ENCODE measurements at places on chromosomes 7 and 10.
A peak's percentile ranks its signal among the peaks of the same experiment; 100 is the strongest.

DNA sequence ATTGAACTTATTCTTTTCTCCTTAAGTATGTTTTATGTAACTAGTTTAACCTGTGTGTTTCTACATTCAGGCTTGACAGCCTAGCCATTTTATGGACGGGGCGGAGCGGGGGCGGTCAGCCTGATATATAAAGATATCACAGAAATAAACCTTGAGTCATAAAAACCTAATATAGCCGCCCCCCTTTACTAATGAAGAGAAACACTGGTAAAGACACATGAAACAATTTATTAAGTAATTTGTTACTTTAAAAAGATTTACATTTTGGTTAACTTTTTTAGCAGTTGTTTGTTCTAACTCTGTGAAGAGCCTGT, 84.0 kb downstream of the MAPK8 start:
- no peak for DNase-seq

- DNase-seq, result no peak
Measured at GRCh38 chr7:148515237-148515636, 75.3 kb upstream of the C7orf33 start.

DNA sequence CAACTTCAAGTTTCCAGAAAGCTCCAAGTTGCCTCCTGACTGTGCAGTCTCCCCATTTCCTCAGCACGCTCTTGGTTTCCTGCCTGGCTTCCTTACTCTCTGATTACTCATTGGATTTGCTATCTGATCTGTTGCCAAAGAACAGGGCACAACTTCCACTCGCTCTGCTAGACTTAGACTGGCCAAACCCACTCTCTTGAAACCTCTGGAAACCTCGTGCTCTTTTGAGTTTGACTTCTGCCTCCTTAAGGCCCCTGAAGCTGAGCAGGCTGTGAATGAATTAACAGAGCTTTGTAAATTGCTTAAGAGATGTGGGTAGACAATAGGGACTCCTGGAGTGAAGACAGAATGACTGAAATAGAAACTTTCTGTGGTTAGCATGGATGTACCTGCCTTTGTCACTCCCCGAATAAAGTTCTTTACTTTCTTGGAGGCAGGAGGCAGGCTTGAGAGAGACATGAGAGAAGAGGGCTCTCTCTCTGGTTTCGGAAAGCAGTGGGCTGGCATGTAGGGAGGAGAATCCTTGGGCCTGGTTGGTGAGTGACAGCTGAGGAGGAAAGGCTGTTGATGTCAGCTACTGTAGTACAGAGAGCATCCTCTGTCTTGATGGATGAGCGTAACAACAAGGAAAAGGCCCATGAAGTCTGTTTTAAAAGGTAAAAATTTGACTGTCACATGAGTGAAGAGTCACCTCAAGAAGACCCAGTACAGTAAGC, 70.8 kb downstream of the CHN2 start:
- DNase-seq, result peak; percentile 45

DNA sequence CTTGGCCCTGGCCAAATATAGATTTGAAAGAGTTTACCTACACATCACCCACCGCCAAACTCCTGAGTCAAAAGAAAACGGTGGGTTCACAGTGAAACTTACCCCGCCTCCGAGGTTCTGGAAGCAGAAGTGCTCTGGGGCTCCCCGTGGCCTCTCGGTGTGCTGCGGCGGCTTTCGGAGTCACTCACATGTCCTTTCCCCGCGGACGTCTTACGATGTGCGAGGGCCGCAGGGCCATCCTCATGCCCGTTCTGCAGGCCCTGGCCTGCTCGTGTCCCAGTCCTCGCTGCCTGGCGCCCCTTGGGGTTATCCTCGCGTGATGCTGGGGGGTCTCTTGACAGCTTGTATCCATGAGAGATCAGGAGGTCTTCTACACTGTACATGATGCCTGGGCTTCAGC, 12.0 kb downstream of the JCAD start:
- DNase-seq, result no peak

- peak; percentile 9 for DNase-seq
Measured at GRCh38 chr10:69051303-69051702, 36.6 kb upstream of the SRGN start.

- peak; percentile 48 for DNase-seq
Measured at GRCh38 chr7:49295146-49295545, 370.8 kb downstream of the CDC14C start.
